ENCODE measurements at places on chromosomes 3 and 15.

- no peaks in the 10 kb centered on the region for H3K36me3 ChIP-seq
- H3K4me3 ChIP-seq = no peak overlapping the region
- no peaks in the 10 kb centered on the region for H3K4me1 ChIP-seq
- no peak for DNase-seq
- no peak overlapping the region for H3K27ac ChIP-seq
These were observed 12.6 kb upstream of the SLC25A26 start for GRCh38 chr3:66208189-66208588.

GRCh38 chr3:143332026-143332425 is 212.5 kb downstream of the CHST2 start:
- H3K36me3 ChIP-seq = no peaks in the 10 kb centered on the region
- no peak for DNase-seq
- H3K4me1 ChIP-seq = peaks cover 5% of the 10 kb centered on the region
- H3K27me3 ChIP-seq = no peaks in the 10 kb centered on the region
- no peak overlapping the region for H3K4me3 ChIP-seq
- no peak overlapping the region for H3K27ac ChIP-seq

- H3K36me3 ChIP-seq = no peaks in the 10 kb centered on the region
- DNase-seq = no peak
- peaks cover 9% of the 10 kb centered on the region for H3K27me3 ChIP-seq
- H3K4me3 ChIP-seq = no peak overlapping the region
- H3K4me1 ChIP-seq = peaks cover 10% of the 10 kb centered on the region
These were observed 230.4 kb downstream of the NECTIN3 start for GRCh38 chr3:111302063-111302462.

- H3K4me1 ChIP-seq = no peaks in the 10 kb centered on the region
- H3K27ac ChIP-seq = no peak overlapping the region
- no peak for DNase-seq
These were observed 37.9 kb upstream of the TNFAIP8L3 start for GRCh38 chr15:51132384-51133139.

DNA sequence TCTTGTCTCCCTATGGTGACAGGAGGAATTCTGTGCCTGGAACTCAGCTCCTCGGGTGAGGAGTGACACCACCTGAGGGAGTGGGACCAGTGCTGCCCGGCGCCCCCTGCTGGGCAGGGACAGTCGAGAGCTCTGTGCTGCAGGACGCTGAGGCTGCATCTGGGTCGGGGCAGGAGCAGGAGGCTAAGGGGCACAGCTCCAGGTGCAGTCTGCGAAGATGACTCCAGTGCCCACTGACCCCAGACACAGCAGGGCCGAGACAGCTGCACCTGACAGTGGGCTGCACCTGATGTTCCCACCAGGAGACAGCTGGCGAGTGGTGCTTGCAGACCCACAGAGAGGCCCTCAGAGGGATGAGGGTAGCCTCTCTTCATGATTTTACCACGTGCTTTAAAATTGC is 152.9 kb downstream of the ATP10A start:
- no peaks in the 10 kb centered on the region for H3K4me1 ChIP-seq
- peaks cover 3% of the 10 kb centered on the region for H3K36me3 ChIP-seq
- H3K27ac ChIP-seq = no peak overlapping the region
- H3K4me3 ChIP-seq = no peak overlapping the region

All from central memory CD8-positive, alpha-beta T cell (primary cell).